Activated CD4-positive, CD25-positive, alpha-beta regulatory T cell treated with anti-CD3 and anti-CD28 coated beads, Interleukin-2, amount 50 U/mL, for 72 hours (primary cell): ENCODE measurements at places on chromosomes 7 and 10.

DNA sequence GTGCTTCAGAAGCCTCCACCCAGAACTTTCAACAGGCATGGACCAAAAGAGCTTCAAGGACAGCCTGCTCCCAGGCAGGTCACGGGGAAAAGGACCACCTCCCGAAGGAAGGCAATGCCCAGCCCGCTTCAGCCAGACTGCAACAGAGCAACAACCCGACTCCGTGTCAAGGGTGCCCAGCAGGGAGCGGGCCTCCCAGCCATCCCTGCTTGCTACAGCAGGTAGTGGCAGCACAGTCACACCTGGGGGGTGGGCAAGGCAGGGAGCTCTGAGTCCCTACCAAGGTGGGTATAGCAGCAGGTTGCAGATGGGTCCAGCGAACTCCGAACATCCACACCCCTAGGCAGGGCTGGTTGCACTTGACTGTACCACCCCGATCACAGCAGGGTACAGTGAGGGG, 467.8 kb upstream of the PFKP start:
- DNase-seq = no peak

DNA sequence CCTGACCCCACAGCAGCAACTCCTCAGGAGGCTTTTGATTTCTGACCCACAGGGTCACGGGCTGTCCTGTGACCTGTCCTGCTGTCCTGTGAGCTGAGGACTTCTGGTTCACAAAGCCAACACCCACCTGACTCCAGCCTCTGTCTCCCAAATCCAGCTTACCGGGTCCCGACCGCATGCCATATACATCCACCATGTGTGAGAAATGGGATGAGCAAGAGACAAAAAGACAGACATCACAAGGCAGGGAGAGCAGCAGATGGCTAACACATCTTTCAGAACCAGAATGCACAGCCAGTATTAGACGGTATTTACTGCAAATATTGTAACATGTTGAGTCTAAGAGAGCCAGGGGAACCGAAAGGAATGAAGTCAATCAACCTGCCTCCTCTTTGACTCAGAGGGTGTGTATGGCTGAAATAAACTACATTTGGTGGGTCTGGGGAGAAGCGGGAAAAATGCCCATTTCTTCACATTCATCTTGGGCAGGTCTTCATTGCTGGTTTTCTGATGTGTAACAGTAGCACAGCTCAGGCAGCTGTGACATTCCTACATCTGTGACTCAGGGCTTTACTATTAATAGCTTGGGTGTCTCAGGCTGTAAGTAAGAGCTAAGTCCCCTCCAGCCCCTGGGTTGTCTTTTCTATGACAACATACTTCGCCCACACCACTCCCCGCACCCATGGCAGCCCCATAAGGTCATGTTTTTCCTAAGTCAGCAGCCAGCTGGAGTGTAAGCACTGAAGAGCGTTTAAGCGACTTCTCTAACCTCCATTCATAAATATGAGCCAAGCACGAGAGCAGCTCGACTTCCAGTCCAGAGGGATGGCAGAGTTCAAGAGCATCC, 25.0 kb downstream of the ABLIM1 start:
- DNase-seq = no peak

DNA sequence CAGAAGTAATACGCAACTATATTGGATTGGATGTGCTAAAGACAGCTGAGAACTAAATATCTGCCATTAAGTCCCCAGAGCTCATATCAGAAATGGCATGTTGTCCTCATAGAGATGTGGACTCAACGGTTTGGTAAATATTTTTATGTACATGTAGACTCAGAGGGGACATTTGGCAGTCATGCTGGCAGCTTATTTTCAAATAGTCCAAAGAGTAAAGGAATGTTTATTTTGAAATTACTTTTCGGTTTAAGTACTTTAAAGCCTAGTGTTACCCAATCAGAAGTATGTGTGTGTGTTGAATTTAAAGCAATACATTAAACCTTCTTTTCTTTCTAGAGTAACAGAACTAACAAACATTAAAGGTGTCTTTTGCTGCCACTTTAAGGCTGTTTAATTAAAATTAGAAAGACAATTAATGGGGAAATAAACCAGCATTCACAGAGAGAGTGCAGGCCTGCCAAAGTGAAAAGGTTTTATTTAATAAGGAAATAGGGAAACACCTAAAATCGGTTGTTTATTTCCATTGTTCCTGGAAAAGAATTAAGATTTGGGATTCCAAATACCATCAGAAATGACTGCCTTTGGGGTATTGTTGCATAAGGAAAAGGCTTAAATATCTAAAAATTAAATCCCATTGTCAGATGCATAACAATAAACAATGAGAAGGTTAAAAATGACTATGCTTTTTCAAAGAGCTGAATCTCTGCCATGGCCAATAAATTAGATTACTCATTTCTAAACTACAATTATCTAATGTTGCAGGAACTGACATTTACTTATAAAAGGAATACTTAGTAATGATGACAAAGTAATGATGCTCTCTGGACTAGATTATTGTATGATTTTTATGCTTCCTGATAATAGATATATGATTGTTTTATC, 113.4 kb upstream of the AHR start:
- no peak for DNase-seq

GRCh38 chr10:91820144-91820543, 21.9 kb downstream of the TNKS2 start:
- no peak for DNase-seq

DNA sequence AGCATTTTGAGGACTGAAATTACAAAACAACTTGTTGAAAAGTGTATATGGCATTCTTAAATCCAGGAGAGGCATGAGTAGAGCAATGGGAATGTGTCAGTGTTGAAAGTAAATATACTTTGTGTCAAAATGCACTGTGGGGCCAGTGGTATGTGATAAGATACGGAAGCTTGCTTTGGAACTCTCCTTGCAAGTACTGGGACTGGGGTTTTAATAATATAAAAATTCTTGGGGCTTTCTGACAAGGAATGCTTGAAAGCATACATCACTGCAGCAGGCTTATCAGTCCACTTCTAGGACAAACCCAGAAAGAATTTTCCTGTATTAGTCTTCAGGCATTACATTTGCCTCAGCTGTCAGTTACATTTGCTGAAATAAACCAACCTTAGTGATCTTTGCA, 472.8 kb upstream of the FZD8 start:
- DNase-seq = no peak

DNA sequence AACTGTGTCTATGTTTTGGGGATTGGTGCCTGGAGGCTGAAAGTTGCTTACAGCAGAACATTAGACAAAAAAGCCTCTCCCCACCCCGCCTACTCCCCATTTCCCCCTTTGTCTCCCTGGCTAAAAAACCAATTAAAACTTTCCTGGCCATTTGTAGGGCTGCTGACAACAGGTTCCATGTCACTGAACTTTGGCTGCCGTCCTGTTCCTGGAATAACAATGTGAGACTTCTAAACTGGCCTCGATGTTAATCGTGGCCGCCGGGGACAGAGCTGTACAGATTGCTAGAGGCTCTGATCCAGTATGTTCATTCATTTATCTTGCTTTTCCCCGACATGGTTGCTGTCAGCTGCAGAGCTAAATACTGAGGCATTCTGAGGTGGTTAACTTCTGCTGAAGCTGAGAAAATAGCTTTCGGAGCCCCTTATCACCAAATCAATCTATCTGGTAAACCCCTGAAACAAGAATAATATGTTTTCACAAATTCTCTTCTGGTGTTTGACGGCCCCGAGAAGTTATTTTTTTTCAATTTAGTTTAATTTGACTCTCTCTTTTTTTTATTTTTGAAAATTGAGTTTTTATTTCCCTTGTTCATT, 271.6 kb downstream of the GFRA1 start:
- DNase-seq = no peak

GRCh38 chr10:33537066-33537465, 202.6 kb upstream of the NRP1 start:
- no peak for DNase-seq

DNA sequence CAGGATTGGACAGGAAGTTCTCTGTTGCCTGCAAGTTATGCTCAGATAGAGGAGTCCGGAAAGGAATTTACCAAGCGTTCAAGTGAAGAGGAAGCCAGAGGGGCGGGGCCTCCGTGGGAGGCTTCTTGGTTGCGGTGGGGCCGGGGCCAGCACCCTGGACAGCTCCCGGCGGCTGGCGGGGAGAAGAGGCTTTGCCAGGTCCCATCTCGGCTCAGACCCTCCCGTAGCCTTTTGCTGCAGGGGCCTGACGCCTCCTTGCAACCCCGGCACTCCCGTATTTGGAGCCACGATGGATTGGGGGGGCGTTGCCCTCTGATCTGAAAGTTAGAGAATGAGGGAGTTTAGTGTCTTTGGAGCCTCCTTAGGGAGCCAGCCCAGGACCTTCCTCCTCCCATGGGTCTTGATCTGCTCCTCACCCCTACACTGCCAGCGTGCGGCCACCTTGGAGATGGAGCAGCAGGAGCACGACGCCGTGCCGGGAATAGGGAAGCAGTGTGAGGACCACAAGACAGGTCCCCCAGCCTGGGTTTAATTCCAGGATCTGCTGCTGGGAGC, 3.1 kb upstream of the SLC18A3 start:
- peak; percentile 61 for DNase-seq

DNA sequence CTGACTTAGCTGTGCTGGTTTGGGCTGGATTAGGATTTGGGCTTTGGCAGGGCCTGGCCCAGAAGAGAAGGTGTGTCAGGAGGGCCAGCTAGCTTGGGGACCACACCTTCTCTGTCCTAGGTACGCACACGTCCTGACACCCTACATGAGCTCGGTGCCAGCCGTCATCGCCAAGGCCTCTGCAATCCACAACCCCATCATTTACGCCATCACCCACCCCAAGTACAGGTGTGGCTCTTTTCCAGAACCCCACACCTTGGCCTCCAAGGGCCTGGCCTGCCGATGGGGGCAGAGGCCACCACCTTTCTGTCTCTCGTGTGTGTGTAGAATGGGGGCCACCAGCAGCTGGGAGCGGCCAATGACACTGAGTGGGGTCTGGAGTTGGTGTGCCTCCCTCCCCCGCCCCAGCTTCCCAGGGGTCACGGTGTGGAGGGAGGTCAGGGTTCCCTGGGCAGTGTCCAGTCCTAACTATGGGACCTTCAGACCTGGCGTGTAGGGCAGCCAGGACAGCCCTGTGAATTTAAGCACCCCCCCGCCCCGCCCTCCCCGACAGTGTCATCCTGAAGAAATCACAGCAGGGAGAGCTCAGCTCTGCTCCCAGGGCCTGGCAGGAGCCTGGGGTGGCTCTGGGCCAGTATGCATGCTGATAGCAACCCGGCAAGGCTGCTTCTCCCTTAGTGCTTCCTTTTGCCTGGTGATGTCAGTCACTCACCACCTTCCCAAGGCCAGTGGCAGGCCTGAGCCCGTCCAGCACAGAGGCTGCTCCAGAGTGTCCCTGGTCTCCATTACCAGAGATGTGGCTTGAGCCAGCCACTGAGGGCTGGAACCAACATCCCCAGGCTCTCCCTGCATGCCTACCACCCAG, 6.9 kb upstream of the LDB3 start:
- no peak for DNase-seq
